ENCODE measurements at places on chromosomes 7 and 10.

GRCh38 chr10:131107970-131108369, 203.6 kb downstream of the TCERG1L start:
- no peak for DNase-seq

GRCh38 chr10:97650726-97651125, 10.3 kb downstream of the PI4K2A start:
- DNase-seq = no peak

GRCh38 chr10:16674147-16674703, 143.0 kb downstream of the RSU1 start:
- no peak for DNase-seq

- DNase-seq = no peak
These were observed 104.7 kb downstream of the PARD3 start for GRCh38 chr10:34710391-34710751.

DNA sequence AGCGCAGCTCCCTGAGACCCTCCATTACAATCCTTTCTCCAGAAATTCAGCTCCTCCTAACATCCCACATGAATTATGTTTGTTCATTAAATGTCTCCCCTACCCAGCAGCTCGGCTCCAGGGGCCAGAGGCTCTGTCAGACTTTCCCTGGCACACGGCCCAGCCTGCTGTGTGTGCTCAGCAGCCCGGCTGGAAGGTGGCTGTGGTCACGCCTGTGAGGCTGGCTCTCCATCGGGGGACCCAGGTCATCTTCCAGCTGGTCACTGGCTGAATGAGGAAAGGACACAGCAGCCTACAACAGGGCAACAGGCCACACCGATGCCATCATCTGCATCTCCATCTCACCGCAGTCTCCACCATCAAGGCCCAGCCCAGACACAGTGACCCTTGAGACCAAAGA, 219.8 kb downstream of the MAD1L1 start:
- DNase-seq = no peak

All from stimulated activated CD8-positive, alpha-beta memory T cell treated with anti-CD3 and anti-CD28 coated beads, Interleukin-4, amount 100 ng/mL, for 4 hours (primary cell).